ENCODE measurements at places on chromosomes 4 and X.

DNA sequence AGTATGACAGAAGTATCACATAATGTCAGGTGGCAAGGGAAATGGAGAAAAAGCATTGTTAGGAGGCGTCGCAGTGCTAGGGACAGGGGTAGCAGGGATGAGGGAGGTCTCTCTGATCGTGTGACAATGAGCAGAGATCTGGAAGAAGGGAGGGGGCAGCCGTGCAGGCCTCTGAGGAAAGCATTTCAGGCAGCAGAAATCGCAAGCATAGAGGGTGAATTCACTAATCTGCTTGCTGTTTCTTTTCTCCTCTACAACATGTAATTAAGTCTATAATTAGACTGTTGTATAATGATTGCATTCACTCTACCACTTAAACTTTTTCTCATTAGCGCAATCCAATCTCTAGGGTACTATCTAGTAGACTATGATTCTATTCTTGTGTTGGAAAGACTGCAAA lies 9.1 kb downstream of the CYP4V2 start:
- no peak for DNase-seq

- no peak for DNase-seq
Observed at GRCh38 chr4:30968926-30969325, 248.8 kb downstream of the PCDH7 start.

- DNase-seq: no peak
Observed at GRCh38 chr4:120018786-120019185, 47.9 kb downstream of the MAD2L1 start.

- no peak for DNase-seq
Observed at GRCh38 chrX:153829799-153830639, at the start of gene PDZD4. PDZD4 (minus strand) TSS chrX:153830544; CDS start chrX:153830298, 246 bp downstream.

- no peak for DNase-seq
Observed at GRCh38 chr4:42673082-42673425, 16.1 kb upstream of the ATP8A1 start.

- DNase-seq: no peak
Observed at GRCh38 chrX:6685489-6685888, 150.6 kb upstream of the VCX3A start.

DNA sequence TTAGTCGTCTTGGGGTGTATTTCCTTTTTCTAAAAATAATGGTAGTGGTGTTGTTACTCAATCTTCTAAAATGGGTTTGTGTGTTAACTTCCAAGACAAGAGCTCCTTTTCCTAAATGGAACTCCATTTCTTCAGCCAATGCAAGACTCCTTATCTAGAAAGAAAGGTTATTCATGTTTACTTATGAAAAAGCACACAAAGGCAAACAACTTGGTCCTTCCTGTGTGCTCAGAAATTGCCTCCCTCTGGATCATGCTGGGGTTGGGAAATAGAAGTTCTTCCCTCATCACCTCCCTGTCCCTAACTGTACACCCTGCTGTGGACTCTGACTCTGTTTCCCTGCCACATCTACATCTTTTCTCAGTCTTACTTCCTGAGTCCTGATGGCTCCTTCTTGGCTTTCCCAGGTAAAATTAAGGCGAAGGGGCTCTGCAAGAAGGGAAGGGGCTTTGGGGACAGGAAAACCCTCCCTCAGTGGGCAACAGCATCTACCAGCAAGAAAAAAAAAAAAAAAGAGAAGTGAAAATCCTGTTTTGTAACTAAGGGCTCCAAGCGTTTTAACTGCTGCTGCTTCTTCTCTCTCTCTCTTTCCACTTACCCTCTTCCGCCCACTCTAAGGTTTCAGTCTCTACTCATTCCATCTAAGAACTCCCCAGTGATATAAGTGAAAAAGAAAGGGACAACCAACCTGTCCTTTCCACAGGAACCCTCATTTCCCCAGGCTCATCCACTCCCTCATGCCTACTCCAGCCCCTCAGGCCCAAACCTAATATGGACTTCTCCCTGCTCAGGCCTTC lies 19.8 kb upstream of the TASL start:
- no peak for DNase-seq

GRCh38 chr4:55866290-55866907 lies 13.0 kb downstream of the EXOC1 start:
- DNase-seq: no peak

DNA sequence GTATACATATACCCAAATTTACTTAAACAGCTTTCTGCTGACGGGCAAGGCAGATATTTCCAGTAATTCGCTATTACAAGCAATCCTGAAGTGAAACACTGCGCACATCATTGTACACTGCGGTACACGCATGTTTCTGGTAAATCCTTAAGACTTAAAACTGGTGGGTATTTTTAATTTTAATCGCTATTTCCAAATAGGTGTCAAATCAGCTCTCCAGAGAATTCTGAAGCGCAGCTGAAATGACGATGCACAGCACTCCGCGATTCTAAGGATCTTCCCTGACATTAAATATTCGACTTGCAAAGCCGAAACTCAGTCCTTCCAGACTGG lies 361 bp downstream of the TMEM128 start:
- DNase-seq: no peak

- no peak for DNase-seq
Observed at GRCh38 chr4:38309471-38309870, 349.3 kb downstream of the PTTG2 start.

- DNase-seq: no peak
Observed at GRCh38 chrX:150460781-150461180, 97.7 kb downstream of the MAMLD1 start.

Measured in stimulated activated CD4-positive, alpha-beta T cell treated with anti-CD3 and anti-CD28 coated beads, Interleukin-2, amount 100 ng/mL, for 4 hours (primary cell).